ENCODE measurements at places on chromosomes 7 and 10.

DNA sequence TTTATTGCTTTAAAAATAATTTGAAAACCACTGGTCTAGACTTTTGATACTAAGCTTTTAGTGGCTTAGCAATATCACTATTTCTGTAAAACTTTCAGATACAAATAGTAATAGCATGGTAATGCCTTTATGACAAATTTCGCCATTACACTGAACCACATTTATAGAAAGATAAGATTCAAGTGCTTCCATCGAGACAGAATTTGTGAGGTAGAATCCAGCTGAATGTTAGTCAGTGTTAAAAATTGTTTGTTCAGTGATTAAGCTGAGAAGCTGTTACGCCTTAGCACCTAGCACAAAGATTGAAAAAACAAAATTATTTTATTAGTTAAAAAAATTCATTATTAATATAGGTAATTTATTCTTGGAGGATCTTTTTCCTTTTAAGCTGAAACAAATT, 36.5 kb downstream of the GNAT3 start:
- DNase-seq, result no peak

GRCh38 chr7:44383566-44383965, 58.2 kb upstream of the CAMK2B start:
- DNase-seq, result no peak

- peak; percentile 9 for DNase-seq
Measured at GRCh38 chr10:77746047-77746707, 108.6 kb upstream of the KCNMA1 start.

DNA sequence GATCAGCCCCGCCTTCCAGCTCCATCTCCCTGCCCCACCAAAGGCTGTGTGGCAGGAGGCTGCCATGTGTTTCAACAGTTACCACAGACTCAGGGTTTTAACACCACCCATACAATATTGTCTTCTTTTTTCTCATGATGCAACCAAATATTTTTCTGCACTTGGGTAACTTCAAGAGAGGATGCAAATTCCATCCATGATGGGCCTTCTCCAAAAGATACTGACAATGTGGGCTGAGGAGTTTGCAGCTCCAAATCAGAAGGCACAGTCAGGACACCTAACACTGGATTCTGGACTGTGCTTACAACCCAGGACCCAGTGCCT, 347.9 kb downstream of the GRID1 start:
- no peak for DNase-seq

DNA sequence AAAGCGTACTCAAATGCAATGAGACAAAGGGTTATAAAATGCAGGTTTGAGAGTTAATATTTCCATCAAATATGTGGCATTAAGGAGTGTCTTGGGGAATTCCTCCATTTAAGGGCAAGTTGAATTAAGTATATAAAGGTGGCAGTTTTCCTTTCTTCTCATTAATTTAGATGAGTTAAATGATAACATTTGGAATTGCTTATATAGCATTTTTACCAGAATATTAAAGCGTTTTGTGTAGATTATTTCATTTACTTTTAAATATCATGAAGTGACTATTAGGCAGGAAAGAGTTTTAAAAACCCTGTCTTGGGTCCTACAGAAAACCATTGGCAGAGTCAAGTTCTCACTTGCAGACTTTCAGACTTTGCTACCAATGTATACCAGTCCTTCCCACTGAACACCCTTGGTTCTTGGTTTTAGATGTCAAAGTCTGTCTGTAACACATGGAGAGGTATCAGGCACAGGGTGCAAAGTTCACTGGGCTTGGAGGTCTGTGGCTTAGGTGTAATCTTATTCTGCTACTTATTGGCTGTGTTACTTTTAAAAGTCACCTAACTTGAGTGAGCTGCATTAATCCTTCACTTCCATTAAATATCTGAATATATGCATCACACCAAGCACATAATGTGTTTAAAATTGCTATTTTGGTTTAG, 51.0 kb downstream of the ASB4 start:
- no peak for DNase-seq

GRCh38 chr10:7117806-7118674, 292.8 kb downstream of the SFMBT2 start:
- no peak for DNase-seq

GRCh38 chr7:73822319-73823173, 8.2 kb upstream of the CLDN4 start:
- peak; percentile 52 for DNase-seq

GRCh38 chr7:40315277-40315676, 180.5 kb downstream of the SUGCT start:
- DNase-seq, result no peak

- no peak for DNase-seq
Measured at GRCh38 chr7:106534271-106534846, 126.6 kb downstream of the CCDC71L start.

- no peak for DNase-seq
Measured at GRCh38 chr10:36114141-36114540, 472.0 kb upstream of the FZD8 start.

DNA sequence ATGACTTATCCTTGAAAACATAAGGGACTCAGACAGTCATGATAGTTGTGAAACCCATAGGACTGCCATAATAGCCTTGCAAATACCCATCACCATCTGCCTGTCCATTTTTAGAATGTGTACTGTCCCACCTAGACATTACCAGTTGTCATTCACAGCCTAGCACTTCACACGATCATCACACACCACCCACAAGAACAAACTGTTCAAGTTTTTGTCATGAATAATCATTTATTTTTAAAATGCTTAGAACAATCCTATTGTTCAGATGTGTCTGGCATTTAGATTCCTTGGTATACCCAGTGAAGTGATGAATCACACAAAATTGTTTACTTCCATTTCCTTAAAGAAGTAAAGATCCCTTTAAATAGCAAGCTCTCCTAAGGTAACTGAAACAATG, 46.6 kb downstream of the CCDC3 start:
- no peak for DNase-seq

- DNase-seq, result no peak
Measured at GRCh38 chr10:94402843-94403379, 570 bp downstream of the TBC1D12 start.

DNA sequence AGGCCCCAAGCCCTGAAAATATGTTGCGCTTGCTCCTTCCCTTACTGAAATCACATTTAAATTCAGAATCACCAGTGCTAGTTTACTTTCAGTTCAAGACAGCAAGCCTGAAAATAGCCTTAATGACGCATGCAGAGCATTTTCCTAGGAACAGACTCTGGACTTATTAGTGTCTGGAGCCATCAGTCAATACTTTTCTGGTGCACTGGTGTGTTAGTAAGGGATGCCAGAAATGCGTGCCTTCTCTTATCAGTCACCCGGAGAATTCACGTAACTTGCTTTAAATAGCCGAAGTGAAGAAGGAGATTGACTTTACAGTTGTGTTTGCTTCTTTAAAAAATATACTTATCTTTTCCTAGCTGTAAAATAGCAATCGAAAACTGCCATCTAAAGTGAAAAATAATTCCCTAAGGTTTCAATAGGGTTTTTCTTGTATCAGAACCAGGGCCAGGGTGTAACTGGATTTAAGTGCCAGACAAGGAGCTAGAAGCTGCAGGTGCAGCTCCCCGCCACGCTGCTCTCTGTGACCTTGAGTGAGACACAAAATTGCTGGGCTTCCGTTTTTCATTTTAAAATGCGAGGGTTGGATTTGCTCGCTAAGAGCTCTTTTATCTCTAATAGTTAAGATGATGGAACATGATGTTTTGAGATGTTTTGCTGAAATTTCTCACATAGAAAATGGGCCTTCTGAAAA, 177.8 kb downstream of the NSUN6 start:
- no peak for DNase-seq

DNA sequence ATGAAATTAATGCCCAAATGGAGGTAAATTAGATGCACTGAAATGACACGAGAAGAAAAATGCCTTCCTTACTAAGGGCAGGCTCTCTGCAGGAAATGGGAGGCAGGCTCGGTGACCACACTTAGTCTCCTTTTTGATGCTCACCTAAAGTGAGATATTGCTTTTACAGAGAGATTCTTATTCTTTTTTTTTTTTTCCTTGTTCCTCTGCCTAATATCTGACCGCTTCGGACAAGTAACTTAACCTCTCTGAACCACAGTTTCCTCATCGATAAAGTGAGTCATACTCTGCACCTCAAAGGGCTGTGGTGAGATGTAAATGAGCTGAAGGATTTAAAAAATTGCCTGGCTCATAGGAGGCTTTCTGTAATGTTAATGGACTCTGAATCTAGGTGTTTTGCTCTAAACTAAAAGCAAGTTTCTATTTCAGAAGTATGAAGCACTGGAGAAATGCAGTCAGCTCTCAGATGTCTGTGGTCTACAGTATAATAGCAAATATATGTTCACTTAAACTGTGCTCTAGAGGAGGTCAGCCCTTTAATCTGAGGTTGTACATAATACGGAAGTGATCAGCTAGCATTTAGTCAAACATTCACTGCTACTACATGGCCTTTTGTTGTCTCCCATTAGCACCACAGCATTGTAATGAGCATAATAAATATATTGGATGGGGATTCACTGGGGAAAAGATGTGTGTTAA, 23.2 kb downstream of the NKX2-3 start:
- no peak for DNase-seq

- DNase-seq, result no peak
Measured at GRCh38 chr7:124388751-124389150, 355.9 kb upstream of the TMEM229A start.

- DNase-seq, result no peak
Measured at GRCh38 chr7:77838929-77839491, 40.4 kb downstream of the PHTF2 start.

- no peak for DNase-seq
Measured at GRCh38 chr7:57328457-57328856, 121.5 kb upstream of the ZNF716 start.

DNA sequence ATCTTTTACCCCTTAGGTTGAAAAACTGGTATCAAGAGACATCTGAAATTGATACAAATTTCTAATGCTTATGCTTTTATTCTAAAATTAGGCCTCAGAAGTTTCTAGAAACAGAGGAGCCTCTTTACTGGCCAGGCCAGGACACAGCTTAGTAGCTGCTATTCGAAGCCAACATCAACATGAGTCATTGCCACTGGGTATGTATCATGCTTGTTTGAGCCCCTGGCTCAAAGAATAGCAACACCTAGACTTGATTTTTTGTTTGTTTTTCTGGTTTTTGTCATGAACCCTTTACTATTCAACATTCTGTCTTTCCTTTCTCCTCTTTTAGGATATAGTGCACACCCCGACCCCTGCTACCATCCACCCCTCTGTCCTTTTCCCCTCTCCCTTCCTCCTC, 90.9 kb upstream of the STK17A start:
- peak; percentile 26 for DNase-seq

Measured in fibroblast of skin of left quadriceps (primary cell).